ENCODE measurements at places on chromosomes 7 and 10. TPM values are rescaled to one million over a fixed set of nuclear protein-coding genes. Genes with fewer than 3 reads are reported as not detected.

DNA sequence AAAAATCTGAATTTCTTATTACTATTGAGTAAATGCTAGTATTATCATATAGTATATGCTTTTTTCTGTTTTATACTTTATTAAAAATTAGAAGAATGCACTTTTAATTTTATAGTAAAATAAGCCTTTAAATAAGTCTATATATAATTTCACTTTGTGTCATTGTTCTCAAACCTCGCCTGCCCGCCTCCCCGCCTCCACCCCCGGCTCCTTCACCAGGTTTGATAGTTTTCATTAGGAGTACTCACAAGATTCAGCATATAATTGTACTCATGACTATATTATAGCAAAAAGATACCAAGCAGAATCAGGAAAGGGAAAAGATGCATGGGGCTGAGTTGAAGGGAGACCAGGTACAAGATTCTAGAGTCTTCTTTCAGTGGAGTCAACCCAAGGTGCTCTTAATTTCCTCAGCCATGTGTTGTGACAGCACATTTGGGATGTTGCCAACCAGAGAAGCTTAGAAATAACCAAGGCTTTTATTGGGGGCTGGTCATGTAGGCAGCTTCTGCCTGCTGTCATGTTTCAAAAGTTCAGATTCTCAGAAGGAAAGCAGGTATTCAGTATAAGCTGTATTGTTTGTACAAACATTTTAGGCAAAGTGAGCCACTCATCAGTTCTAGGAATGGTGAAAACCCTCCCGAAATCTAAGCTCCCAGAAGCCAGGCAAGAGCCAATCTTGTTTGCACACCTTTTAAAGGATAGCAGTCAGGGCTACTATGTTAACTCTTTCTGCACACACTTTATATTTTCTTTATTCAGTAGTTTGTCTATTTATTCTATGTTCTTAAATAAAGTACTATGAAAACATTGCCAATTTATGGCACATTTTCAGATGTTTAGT lies 12.3 kb downstream of the NHLRC2 start:
- DNase-seq: no peak

DNA sequence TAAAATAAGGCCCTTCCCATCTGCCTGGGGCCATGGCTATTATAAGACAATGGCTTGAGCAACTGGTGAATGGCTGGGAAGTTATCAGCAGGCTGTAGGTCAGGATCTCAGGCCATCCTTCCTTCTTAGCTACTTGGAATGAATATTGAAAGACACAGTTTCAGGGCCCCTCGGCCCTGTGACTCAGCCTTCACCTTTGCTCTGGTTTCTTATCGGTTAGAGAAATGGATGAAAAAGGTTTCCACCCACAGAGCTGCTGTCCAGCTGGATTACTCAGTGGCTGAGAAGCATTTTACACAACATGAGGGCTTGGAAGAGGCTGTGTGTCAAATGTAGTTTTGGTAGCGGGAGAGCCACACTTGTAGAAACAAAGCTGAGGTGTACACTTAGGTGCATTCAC lies 9.4 kb downstream of the ACSL5 start:
- DNase-seq: no peak

GRCh38 chr7:155879592-155879991 lies 67.3 kb upstream of the SHH start:
- no peak for DNase-seq

The TUBAL3 gene
- total RNA-seq: not detected

GRCh38 chr10:71695502-71696476 lies 23.8 kb downstream of the C10orf105 start:
- DNase-seq: no peak

- peak; percentile 30 for DNase-seq
Measured at GRCh38 chr10:16545116-16545736, 23.5 kb upstream of the C1QL3 start.

GRCh38 chr7:159039716-159040115 lies 105.0 kb downstream of the VIPR2 start:
- no peak for DNase-seq

The SYNPO2L gene
- total RNA-seq: not detected

- DNase-seq: no peak
Measured at GRCh38 chr10:103077491-103078308, 115.4 kb downstream of the NT5C2 start.

DNA sequence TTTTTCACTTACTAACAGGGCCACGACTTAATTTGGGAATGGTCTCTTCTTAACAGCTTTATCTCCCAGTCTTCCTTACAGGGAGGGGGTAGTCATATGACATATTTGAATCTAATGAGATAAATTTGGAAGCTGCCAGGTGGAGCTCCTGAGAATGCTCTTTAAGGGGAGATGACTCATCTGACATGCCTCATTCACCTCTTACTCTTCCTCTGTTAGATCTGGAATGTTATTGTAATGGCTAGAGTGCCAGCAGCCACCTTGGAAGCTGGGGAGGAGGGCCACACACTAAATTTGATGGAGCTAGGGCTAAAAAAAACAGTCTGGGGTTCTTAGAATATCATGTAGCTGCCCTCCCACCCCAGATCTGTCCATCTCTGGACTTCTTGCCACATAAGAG lies 22.7 kb downstream of the HECW1 start:
- peak; percentile 65 for DNase-seq

GRCh38 chr10:7085147-7085912 lies 325.5 kb downstream of the SFMBT2 start:
- no peak for DNase-seq

GRCh38 chr7:40177071-40177470 lies 42.3 kb downstream of the SUGCT start:
- DNase-seq: no peak

- no peak for DNase-seq
Measured at GRCh38 chr7:30463405-30464145, 15.0 kb downstream of the NOD1 start.

GRCh38 chr10:70052462-70053217 lies at the start of gene MACROH2A2:
Gene MACROH2A2 (plus strand): TSS chr10:70052846. CDS start chr10:70075659, 22,813 bp downstream.
- peak; percentile 84 for DNase-seq

- no peak for DNase-seq
Measured at GRCh38 chr7:151207804-151208203, 2.5 kb downstream of the H2BK1 start.

- DNase-seq: no peak
Measured at GRCh38 chr7:28517206-28517605, 104.9 kb downstream of the CREB5 start.

DNA sequence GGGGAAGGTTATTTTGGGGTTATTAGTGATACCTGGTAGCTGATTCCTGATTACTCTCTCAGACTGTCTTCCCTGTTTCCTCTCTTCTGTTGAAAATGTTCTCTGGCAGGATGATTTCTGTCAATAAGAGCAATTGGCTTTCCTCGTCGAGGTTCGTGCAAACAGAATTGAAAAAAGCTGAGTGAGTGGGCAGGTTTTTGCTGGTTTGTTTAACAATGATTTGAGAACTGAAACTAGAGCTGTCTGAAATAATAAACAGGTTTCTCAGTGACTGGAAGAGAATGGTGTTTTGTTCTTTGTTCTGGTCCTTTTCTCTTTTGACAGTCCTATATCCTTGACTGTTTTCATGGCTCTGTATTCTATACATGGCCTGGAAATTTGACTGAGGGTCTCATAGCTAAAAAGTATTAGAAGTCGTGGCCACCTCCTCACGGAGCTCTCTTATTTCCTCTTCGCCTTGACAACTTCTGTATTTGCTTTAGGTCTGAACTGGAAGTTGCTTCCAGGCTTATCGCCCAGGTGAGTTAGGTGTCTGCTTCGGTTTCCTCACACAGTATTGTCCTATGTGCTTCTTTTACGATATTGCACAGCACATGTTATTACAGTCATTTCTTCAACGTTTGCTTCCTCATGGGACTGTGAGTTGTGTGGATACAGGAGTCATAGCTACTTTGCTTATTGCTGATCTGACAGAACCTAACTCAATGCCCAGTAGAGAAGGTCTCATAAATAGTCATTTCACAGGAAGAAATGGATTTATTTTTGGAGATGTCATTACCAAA lies 403.6 kb downstream of the NRG3 start:
- DNase-seq: no peak

The CYP26C1 gene
- total RNA-seq: 0.42 TPM
